Caco-2 (cell line): ENCODE measurements at places on chromosomes 1 and 21. TPM values are rescaled to one million over a fixed set of nuclear protein-coding genes. Genes with fewer than 3 reads are reported as not detected.

DNA sequence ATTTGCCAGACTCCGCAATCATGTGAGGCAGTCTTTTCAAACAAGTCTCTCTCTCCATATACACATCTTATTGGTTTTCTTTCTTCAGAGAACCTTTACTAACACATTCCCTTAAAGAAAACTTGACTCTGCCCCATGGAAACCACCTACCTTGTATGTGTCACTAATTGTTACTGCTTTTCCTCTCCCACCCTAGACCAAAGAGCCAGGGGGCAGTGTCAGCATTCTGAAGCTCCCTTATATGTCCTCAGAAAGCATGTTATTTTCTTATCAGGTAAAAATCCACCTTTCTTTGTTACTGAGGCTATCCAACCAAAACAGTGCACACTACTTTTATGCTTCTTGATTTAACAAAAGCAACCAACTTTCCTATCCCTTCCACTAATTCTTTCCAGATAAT, 98.9 kb upstream of the SLC5A9 start:
- no peak for DNase-seq

- no peak for DNase-seq
Observed at GRCh38 chr1:221939607-221940006, 197.7 kb upstream of the DUSP10 start.

DNA sequence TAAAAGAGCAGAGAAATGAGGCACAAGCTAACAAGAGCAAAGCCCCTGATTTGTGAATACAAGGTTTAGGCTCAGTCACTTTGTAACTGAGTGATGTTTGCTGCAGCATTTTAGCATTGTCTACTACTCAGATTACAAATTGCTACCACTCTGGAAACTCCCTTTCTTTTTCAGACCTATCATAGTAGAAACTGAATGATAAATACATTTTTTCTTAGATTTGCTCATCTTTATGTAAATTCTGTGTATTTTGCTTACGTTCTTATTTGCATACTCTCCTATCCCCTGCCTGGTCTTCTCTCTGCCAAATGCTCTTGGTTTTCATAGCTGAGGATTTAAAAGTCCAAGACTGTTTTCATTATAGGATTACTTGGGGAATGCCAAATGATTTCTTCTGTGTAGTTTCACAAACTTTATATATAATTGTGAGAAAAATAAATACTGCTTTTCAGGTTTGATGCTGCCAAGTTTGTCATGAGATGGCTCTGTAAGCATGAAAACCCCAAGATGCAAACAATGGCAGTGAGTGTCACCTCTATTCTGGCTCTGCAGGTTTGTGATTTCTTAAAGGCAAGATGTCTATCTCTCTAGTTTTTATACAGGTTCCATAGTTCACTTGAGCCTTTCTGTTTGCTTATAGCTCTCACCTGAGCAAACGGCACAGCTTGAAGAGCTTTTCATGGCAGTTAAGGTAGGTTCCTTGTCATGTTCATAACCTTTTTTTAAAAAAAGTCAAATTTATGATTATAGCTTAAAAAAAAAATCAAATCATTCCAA, 24.7 kb downstream of the ZYG11A start:
- DNase-seq, result peak; percentile 36

- no peak for DNase-seq
Observed at GRCh38 chr1:32878183-32878582, 7.5 kb upstream of the FNDC5 start.

DNA sequence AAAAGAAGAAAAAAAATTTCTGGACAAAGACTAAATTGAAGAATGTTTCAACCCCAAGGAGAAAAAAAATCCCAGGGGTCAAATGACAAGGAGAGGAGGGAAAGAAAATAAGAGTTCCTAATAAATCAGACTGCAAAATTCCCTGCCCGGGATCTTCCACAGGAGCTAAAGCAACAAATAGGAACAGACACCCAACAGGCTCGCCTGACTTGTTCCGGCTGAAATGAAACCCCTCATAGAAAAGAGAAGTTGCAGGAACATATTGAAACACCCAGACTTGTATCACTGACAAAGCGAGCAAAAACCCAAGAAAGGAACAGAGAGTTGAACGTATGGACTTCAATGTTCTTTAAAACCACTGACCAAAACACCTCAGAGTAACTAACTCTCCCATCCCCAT, 123.0 kb downstream of the TIAM1 start:
- DNase-seq, result no peak

DNA sequence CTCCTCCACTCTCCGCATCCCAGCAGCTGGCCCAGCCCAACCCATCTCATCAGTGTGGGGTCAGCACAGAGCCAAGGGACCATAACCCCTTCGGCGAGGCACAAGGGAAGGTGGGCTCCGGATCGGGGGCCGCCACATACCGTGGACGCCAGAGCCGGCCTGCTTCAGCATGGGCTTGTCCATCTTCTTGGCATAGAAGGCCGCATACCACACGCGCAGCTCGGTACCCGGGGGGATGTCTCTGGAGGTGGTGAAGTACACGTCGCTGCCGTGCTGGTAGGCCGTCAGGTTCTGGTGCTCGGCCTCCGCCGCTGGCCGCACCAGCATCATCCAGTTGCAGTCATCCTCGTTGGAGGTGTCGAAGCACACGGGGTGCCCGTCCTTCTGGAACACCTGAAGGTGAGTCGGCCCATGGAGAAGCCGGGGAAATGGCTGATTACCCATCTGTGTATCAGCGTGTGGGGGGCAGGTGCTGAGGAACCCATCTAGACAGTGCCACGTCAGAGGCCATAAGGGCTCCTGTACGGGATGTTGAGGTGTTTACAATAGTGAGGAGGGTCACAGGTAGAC, 24.6 kb downstream of the PRDM15 start:
- no peak for DNase-seq

DNA sequence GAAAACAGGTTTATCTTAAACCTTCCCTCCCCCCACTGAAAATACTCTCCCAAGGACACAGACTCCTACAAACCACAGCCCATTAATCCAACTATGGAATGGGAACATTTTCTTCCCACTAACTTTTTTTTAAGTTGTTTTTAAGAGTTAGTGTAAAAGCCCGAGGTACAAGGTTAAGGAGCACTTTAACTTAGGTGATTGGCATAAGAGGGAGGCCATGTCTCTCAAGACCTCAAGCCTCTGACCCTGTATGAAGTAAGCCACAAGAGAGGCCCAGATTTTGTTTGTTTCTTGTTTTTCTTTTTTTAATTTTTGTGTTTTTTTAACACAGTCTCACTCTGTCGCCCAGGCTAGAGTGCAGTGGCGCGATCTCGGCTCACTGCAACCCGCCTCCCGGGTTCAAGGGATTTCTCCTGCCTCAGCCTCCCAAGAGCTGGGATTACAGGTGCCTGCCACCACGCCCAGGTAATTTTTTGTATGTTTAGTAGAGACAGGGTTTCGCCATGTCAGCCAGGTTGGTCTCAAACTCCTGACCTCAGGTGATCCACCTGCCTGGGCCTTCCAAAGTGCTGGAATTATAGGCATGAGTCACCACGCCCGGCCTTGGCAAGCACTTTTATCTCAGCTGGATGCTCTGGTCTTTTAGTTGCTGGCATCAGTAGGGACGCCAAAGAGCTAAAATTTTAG, 14.4 kb downstream of the ARMH1 start:
- no peak for DNase-seq

GRCh38 chr1:109610609-109611307, 8.7 kb downstream of the GNAT2 start:
- DNase-seq, result peak; percentile 43

- DNase-seq, result peak; percentile 19
Observed at GRCh38 chr1:201140941-201141260, 13.4 kb downstream of the TMEM9 start.

- no peak for DNase-seq
Observed at GRCh38 chr21:27154451-27155129, 187.7 kb upstream of the ADAMTS5 start.

DNA sequence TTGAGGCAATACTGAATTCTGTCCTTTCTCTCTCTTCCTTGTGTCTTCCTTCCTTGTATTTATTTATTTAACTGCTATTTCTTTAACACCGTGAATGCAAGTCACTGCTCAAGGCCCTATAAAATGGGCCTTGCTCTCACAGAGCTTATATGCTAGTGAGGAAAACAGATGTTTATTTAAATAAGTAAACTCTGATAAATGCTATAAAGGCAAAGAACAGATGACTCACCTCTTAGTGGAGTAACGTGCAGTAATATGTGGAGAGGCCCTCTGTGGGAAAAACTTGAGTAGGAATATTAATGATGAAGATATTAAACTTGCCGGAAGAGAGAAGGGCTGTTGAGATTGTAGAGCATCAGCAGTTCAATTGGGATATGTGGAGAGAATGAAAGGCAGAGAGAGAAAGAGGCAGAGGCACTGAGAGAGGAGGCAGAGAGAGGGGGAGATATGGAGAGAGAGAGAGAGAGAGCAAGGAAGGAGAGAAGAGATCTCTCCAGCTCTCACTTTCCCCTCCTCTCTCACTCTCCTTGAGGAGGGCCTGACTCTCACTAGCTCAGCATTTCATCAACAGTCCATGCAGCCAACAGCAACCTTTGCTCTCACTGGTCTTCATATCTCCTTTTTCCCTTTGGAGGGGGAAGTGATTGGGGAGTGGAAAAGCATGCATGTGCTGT, 322.2 kb downstream of the LMX1A start:
- no peak for DNase-seq

DNA sequence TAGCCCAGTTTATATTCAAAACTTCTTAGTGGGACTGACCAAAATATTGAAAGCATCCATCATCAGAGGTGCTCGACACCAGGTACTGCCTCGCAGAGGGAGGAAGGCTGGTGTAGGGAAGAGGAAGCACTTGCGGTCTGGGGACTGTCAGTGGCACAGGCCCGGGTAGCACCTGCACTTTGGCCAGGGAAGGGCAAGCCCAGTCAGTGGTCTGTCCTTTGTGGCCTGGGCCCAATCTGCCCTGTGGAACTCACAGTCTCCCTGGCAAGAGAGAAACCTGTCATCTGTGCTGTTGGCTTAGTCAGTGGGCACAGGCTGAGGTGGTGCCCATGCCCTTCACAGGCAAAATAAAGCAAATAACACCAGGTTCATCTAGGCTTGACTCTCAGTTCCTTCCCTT, 77.4 kb downstream of the SYT6 start:
- DNase-seq, result no peak

GRCh38 chr21:15742052-15742670, 12.4 kb downstream of the USP25 start:
- DNase-seq, result no peak

DNA sequence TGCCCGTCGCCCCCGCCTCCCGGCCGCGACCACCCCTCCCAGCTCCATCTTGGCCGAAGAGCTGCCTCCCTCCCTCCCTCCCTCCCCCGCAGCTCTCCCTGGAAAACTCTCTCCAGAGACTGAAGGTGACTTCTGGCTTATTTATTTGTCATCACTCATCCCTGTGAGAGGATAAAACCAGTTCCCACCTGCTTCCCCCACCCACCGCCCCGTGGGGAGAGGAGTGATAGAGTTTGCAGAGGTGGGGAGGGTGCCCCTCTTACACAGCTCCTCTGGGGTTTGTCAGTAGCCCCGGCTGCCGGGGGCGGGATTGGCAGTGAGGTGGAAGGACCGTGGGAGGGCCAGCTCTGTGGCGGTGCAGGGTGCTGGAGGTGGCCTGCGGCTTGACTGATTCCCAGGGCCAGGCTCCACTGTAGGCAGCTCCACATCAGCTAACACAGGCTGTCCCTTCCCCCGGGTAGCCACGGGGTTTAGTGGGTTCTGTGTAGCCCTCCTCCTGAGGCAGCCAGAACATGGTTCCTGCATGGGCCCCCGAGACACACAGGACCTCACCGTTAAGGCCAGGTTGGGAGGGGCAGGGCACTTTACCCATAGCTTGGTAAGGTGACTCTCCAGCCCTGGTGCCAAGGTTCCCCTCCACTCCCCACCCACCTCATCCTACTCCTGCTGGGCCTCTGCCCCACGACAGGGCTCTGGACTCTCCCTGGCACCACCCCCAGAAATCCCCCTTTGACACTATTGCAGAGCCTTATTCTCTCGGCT, 62.2 kb downstream of the ELK4 start:
- no peak for DNase-seq

DNA sequence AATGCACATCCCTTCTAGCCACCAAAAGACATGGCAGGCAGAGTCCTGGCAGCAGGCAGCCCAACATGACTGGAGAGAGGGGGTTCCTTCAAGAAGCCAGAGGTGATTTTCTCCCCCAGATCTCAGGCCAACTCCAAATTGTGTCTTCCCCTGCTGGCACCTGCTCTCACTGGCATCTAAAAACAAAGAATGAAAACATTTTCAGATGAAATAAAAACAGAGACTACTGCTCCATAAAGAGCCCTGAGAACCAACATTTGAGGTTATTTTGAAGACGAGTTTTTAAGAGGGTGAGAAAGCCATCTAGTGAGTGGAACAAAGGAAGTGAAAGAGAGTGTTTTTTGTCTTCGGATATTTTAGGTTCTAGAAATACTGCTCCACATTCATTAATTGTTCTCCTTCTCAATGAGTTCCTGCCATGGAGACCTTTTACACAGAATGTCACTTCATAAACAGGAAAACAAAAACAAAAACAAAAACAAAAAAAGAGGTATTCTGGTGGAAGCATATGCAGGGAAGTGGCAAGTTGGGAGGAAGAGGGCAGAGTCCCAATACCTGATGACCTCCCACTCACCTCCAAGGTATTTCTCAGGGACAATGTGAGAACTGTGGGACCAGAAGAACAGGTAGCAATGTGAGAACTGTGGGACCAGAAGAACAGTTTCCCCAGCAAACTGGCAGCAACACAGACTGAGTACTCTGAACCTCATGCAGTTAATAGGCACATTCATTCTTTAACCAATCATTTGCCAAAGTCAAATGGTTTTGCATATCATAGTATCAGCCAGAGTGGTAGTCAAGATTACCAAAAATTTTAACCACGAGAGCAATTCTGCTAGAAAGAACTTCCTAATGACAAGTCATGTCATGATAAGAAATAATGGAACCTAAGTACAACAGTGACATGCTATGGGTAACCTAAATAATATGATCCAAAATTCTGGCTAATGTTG, 50.0 kb downstream of the KIAA0319L start:
- no peak for DNase-seq

The LCE3E gene
- total RNA-seq, result not detected in 2 replicates

The ORC1 gene
- total RNA-seq, result 12.1 and 14.0 TPM in 2 replicates

The METTL25B gene
- total RNA-seq, result 26.6 and 27.6 TPM in 2 replicates

The NBPF20 gene
- 5.2 and 6.3 TPM in 2 replicates for total RNA-seq

The USF1 gene
- 49.7 and 52.7 TPM in 2 replicates for total RNA-seq

The TNNT2 gene
- 5.9 and 7.3 TPM in 2 replicates for total RNA-seq

The LCK gene
- 0.39 TPM in 1 of 2 replicates, not detected in the other for total RNA-seq
